ENCODE measurements at places on chromosomes 4 and X.

DNA sequence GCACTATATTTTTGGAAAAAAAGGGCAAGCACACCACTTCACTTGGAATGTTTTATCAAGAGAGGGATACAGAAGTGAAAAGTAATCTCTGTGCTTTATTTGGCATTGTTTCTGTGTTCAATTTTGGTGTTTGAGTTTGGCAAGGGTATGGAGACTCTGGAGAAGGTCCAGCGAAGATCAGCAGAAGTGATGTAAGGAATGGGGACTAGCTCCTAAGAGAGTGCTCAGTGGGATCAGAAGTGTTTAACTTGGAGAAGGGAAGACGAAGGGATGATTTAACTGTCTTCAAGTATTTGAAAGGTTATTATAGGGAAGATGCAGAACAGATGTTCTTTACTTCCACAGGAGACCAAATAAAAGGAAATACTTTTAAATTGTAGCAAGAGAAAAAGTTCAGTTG is 74.3 kb downstream of the CFAP299 start:
- DNase-seq, result no peak

GRCh38 chr4:87469390-87469789 is 47.0 kb downstream of the NUDT9 start:
- DNase-seq, result no peak

DNA sequence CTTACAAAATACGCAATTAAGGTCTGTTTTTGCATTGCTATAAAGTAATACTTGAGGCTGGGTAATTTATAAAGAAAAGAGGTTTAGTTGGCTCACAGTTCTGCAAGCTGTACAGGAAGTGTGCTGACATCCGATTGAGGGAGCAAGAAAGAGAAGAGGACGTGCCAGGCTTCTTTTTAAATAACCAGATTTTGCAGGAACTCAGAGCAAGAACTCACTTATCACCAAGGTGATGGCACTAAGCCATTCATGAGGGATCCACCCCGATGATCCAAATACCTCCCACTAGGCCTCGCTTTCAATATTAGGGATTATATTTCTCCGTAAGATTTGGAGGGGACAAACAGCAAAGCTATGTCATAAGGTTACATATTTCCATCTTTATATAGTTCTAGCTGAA is 456.7 kb downstream of the GLUD2 start:
- no peak for DNase-seq

DNA sequence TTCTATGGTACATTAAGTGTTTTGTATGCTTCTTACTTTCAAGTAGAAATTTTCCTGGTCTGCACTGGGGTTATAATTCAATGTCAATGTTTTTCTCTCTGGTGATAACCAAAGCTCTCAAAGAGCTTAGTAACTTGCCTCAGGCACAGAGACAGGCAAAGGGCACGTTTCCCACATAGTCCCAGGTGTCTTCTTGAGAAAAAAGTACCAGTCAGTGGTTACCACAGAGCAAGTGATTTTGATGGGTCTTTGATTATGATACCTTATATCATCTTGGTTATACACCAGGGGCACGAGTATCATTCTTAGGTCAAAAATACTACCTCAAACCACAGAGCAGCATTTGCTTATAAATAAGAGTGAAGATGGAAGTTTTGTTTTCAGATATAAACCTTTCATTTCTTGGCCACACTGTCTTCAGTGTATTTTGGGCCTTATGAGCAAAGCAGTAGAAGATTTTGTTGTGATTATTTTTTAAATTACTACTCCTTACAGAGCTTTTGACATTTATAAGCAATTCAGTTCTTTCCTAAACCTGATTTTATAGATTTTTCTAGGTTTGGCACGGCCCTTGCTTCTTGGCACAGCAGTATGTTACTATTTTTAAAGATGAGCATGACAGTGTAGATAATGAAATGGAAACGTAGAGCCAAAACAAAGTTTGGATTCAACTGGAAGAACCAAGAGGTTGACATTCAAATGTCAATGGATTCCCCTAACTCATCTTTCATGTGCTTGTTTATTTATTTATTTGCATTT is 85.3 kb upstream of the TLL1 start:
- no peak for DNase-seq

GRCh38 chr4:41360214-41360920 is 103.6 kb downstream of the UCHL1 start:
- no peak for DNase-seq

- no peak for DNase-seq
Observed at GRCh38 chrX:57380026-57380796, 93.7 kb downstream of the FAAH2 start.

DNA sequence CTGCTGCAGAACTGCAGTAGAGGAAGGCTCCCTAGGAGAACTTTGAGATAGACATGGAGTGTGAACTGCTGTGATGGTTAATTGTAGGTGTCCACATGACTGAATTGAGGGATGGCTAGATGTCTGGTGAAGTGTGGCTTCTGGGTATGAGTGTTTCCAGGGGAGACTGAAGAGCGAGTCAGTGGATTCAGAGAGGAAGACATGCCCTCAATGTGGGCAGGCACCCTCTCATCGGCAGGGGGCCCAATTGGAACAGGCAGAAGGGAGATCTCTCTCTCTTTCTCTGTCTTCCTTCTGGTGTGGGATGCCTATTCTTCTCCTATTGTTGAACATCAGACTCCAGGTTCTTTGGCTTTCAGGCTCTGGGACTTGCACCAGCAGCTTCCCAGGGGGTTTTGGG is 304.7 kb upstream of the GATB start:
- DNase-seq, result no peak

DNA sequence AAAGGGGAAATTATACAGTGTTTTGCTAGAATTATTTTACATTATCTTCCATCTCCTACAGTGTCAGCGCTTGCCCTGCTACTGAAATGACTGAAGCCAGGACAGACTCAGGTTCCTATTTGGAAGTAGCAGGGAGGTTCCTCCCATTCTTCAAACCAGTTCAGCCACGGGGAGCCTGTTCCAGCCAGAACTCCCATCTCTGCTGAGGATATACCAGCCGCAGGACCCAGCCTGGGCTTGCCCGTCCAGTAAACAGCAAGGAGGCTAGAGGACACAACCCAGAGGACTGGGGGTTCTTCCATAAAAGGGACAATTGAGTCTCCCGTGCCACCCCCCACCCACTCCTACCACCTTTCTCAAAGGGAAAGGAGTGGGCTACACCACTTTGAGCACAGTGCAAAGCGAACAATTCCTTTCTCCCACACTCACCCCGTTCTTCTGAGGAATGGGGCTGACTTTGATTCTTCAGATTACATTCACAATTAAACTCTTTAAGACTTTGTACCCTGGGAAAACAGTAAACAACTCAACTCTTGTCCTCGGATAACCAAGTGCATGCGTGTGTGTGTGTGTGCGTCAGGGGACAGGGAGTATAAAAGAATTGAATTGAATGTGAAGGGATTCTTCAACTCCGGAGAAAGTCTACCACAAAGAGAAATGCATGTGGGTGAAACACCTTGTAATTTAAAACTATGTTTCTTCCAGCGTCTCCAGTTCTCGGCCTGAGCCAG is 31.0 kb upstream of the PPARGC1A start:
- DNase-seq, result no peak

DNA sequence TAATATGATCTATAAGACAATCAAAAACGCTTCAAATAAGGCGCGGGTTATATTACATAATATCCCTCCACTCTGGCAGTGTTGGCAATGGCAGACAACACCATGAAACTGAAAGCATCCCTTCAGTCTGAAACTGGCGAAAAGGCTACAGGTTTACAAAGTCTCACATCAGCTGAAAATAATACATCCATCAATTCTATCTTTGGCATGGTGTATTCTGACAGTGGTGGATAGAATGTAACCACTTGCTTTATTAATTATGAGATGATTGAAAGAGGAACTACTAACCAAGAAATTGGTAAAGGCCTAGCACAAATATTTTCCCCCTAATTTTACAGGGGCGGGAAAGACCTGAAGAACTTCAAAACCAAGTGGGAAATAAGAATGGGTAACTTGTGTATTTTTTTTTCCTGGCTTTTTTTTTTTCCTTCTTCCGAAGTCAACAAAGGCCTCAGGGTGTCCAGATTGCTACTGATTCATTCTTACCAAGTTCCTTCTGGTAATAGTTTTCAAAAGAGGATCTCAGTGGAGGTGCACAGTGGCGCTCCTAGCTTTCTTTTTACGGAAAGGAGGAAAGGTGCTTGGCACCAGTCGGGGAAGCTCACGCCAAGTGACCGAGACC is 728 bp downstream of the UBA6 start:
- no peak for DNase-seq

DNA sequence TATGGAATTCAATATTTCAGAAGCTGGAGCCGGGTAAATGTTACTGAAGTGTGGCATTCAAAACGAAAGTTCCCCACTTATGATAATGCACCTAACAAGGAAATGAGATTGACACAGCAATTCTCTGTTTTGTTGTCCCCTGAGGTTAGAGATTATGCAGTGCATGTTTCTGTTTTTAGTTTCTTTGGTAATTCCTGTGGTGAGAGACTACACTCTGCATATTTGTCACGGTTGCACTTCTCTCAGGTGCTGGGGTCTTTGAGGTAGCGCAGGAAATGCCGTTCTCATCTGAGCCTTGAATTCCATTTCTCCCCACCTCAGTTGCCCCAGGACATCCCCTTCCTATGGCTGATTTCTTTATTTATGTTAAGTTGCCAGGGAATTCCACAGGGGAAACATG is 15.3 kb upstream of the BEND4 start:
- DNase-seq, result no peak
